ENCODE measurements at places on chromosomes 13 and 19.

DNA sequence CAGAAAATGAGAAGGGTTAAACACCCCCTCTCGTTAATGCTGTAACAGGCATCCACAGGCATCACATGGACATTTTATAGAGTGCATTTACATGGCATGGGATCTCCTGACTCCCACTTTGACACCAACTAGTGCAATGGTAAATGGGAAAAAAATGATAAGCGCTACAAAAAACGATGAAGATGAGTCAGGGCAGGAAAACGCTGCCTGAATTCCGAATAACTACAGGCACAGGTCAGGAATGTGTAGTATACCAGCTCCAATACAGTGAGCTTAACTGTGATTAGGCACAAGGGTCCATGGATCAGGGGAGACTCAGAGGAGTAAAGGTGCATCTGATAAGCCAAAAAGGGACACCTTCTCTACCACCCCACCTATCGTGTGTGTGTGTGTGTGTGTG, 223.6 kb downstream of the FOXO1 start:
- no peak for DNase-seq

GRCh38 chr13:111296417-111296816, 24.0 kb upstream of the TEX29 start:
- DNase-seq: no peak

GRCh38 chr13:109750221-109750775, 36.1 kb downstream of the IRS2 start:
- DNase-seq: no peak

DNA sequence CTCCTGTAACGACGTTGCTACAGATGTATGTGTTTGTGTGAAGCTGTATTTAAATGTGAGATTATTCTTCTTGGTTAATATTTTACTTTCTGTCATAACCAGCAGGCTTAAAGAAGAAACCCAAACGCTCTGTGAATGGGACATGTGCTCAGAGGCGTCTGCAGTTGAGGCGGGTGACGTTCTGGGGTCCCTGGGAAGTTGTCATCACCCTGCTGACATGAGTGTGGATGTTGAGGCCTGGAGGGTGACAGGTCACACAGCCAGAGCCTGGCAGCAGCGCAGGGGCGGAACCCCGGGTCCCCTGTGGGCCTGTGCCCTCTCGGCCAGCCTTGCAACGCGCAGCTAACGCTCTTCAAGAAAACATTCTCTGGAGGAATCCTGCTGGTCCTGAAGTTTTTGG, 16.6 kb downstream of the RASA3 start:
- DNase-seq: no peak

- no peak for DNase-seq
These were observed 26.1 kb downstream of the PPP5C start for GRCh38 chr19:46372901-46373490.

Data from NCI-H2029 treated with DMSO at 0.1 percent for 48 hours (cell line).